Hematopoietic multipotent progenitor cell treated with erythropoietin and hydrocortisone succinate and interleukin-3 and kit ligand, for 6 days (in vitro differentiated cells): ENCODE measurements at places on chromosomes 1 and 21.

GRCh38 chr1:203898458-203899352 is 37.3 kb downstream of the SNRPE start:
- DNase-seq = no peak

DNA sequence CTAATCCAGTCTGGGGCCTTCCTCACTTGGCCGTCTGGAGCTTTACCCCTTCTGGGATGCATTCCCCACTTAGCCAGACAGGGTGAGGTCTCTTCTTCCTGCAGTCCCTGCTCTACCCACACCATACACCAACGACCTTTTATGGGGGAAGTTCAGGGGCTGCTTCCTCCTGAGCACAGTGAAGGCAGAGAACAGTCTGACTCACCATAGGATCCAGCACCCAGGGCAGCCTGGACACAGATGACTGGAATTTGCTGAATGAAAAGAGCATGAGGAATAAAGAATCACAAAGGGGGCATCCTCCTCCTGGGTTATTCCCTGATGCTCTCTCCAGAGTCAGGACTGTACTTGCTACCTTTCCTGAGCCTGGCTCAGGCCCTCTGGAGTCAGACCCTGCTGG is 4.6 kb upstream of the FOXE3 start:
- DNase-seq = no peak

GRCh38 chr1:43334453-43335205 is 3.0 kb upstream of the MPL start:
- no peak for DNase-seq

- no peak for DNase-seq
Observed at GRCh38 chr1:154788886-154789285, 81.2 kb downstream of the KCNN3 start.

- DNase-seq = no peak
Observed at GRCh38 chr1:36941316-36941978, 92.9 kb downstream of the GRIK3 start.

DNA sequence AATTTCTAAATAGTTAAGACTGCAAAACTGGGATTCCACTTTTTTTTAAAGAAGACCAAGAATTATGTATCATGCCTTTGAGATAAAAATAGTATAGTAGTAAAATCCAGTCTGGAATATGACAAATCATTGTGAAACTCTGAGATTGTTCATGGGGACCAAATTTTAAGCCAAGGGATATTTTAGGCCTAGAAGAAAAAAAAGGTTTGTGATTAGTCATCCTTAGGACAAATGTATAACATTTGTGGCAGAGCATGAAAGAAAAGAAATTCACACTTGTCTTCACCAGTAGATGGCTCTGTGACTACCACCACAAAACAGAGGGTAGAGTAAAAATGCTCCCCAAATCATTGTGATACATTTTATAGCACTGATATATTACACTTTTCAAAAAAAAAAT is 226.1 kb downstream of the KCTD3 start:
- peak; percentile 2 for DNase-seq

GRCh38 chr21:33433425-33434114 is 30.4 kb downstream of the IFNGR2 start:
- DNase-seq = no peak

- DNase-seq = no peak
Observed at GRCh38 chr1:89047734-89048133, 17.3 kb downstream of the GBP1 start.

- DNase-seq = no peak
Observed at GRCh38 chr1:198959032-198959431, 320.2 kb downstream of the PTPRC start.

GRCh38 chr1:103250441-103250861 is 142.1 kb upstream of the COL11A1 start:
- DNase-seq = no peak

DNA sequence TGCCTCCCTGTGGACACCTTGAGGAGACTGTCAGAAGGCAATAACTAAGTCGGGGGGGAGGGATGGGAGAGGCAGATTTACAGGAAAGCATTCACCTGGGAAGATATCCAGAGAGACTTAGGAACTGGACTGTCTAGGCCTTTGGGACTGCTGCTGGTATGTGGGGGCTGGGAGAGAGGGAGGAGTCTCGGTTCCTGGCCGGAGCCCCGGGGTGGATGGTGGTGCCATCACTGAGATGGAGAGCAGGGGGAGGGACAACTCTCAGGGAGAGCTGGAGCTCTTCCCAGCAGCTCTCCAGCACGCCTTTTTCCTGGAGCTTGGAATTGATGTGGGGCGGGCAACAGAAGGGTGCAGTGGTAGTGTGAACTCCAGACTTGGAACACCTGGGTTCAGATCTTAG is 22.1 kb downstream of the PTPRF start:
- DNase-seq = no peak

DNA sequence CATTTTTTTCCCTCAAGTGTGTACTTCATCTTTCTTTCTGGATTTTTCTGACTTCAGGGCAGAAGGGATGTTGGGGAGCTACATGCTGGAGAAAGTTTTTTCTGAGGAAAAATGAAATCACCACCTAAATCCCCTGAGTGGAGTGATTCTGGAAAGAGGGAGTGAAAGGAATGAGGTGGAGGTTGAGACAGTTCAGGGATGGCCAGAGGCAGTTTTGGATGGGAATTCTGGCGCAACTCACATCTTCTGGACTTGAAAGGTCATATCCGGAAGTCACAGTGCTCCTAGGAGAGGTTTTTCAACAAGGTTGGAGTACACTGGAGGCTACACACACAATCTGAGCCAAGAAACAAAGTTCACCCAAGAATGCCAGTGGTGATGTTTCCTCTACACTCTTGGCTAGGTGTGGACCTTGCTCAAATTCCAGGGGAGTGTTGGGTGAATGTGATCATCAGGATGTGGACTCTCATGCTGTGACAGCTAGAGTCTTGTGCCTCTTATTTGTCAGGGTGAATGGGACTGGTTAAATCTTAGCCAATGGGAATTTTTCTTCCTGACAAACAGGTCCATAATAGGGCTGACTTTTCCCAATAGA is 161.5 kb downstream of the HLX start:
- no peak for DNase-seq

DNA sequence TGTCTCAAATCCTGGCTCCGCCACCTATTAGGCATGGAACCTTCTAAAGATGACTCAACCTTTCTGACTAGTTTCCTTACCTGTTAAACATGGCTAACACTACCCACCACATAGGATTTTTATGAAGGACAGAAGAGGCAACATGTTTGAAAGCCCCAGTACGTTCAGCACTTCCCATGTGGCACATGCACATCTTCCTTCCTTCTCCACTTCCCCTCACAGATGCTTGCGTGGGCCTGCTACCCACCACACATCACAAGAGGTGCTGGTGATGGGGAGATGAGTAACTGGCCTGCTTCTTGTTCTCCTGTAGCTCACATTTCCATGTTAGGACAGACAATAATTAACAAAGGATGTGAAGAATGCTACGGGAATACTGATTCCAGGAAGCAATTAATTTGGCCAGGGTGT is 7.1 kb downstream of the ZBTB21 start:
- DNase-seq = no peak

- no peak for DNase-seq
Observed at GRCh38 chr1:118842452-118843201, 145.5 kb downstream of the TBX15 start.

GRCh38 chr1:74812180-74812541 is 79.2 kb downstream of the TYW3 start:
- no peak for DNase-seq

- no peak for DNase-seq
Observed at GRCh38 chr1:87665151-87665550, 336.5 kb downstream of the LMO4 start.

GRCh38 chr1:111826278-111826677 is 70.6 kb downstream of the DDX20 start:
- DNase-seq = no peak
